Progenitor cell of endocrine pancreas (in vitro differentiated cells): ENCODE measurements at places on chromosomes 12 and 14.

DNA sequence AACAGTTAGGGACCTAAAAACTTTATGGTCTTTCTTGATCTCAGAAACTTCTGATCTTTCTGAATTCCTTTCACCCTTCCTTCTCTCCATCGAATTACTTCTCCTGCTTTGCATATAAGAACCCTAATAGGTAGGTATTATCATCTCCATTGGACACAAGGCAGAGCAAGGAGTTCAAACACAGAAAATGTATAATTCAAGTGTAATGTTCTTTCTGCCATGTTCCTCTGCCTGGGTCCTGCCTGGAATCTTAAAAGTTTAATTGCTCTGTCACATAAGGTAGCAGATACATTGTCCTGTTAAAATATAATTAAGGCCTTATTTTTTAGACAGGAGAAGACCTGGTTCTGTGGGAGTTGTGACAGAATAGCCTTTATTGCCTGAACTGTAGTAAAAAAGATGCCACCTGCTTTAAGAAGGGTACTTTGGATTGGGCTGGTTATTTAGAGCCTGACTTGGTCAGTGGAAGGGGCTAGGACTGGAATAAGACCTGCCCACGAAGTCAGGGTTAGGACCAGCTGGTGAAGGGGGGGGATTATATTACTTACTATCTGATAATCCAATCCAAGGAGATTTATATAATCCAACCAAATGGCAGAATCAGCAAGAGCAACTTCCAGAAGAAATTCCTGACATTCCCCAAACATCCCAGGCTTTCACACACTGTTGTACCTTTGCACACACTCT lies 10.4 kb downstream of the G2E3 start:
- DNase-seq = no peak

GRCh38 chr12:8035440-8036010 lies 3.0 kb downstream of the FOXJ2 start:
- DNase-seq = no peak

DNA sequence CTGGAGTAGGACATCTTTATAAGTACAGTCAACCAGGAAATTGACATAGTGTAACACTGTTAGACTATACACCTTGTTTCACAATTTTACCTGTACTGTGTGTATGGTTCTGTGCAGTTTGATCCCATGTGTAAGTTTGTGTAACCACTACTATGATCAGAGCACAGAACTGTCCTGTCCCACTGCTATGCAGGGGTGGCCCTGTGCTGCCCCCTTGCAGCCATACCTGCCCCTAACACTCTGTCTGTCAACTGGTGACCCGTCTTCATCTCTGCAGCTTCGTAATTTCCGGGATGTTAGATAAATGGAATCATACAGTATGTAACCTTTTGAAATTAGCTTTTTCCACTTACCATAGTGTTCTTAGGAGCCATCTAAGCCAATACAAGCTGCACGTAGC lies 58.7 kb upstream of the RD3L start:
- no peak for DNase-seq

GRCh38 chr12:82473111-82473754 lies 114.9 kb downstream of the METTL25 start:
- no peak for DNase-seq

- no peak for DNase-seq
Observed at GRCh38 chr12:96120359-96121100, 73.6 kb upstream of the ELK3 start.

DNA sequence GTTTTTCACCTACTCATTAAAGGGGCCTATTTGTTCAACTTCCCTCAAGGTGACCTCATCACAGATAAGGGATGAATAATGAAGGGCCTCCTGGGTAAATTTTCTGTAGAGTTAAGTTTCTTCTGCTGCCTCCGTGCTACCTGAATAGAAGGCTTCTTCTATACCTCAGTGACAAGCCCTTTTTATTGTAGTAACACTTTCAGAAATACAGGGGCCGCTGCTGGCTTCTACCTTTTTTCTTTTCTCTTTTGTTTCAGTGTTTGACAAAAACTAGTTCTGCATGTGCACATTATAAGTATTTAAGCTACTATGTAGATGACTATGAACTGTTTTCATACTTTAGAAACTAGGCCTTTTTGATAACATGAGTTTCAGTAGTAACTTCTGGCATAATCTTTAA lies 207.0 kb downstream of the NAV3 start:
- DNase-seq = no peak

DNA sequence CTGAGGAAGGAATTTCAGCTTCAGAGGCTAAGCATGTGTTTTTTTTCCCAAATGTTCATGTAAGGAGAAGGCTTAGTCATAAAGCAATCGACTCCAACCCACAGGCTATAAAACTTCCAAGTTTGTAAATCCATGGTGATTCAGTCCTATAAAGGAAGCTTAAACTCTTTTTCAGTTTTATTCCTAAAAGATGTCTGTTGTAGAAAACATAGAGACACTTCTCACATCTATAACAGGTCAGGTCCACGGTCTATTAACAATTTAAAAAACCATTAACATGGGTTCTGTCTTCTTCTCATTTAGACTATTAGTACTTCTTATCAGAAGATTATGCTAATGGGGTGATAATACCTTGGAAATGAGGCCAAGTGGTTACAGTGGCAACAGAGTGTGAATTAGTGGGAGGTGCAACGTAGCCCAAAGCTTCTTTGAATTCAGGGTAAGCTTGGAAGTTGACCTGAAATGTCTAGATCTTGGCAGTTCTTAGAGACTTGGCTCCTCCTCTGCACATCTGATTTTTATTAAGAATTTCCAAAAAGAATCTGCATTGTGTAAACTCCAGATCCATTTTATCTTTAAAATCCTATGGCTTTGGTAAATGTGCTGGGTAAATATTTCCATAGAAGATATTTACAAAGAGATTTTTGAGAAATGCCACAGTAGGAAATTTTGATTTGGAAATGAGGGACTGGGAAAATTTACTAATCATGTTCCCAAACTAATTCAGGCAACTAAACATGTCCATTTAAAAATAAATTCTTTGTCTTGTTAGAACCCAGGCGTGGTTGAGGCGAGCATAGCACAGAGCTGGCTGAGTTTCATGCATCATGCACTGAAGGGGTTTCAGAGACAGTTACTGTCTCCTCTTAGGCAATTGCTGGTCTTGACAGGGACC lies 86.4 kb downstream of the EML1 start:
- DNase-seq = no peak

DNA sequence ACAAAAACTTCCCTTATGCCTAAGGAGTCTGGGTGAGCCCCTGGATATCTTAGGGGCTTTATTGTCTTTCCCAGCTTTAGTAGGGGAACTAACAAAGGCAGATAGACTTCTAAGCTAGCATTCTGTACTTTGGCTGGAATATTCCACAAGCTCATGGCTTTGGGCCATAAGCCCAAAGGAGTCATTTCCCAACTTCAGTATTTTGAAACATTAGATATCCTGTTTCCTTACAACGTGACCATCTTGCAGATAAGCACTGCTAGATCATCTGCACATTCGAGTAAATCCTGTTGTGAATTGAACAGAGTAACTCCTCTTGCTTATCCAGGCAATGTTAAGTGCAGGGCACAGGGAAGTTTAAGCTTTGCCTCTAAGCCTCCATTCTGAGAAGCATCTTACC lies 70.6 kb upstream of the ACTN1 start:
- no peak for DNase-seq

- DNase-seq = no peak
Observed at GRCh38 chr14:59788176-59788575, 82.4 kb downstream of the RTN1 start.

GRCh38 chr12:19850346-19851065 lies 411.2 kb downstream of the AEBP2 start:
- DNase-seq = no peak

GRCh38 chr14:26097852-26098251 lies 500.0 kb downstream of the NOVA1 start:
- no peak for DNase-seq

GRCh38 chr12:71797531-71797930 lies 42.0 kb upstream of the TBC1D15 start:
- no peak for DNase-seq

GRCh38 chr12:6863586-6864321 lies 3.6 kb upstream of the TPI1 start:
- no peak for DNase-seq

DNA sequence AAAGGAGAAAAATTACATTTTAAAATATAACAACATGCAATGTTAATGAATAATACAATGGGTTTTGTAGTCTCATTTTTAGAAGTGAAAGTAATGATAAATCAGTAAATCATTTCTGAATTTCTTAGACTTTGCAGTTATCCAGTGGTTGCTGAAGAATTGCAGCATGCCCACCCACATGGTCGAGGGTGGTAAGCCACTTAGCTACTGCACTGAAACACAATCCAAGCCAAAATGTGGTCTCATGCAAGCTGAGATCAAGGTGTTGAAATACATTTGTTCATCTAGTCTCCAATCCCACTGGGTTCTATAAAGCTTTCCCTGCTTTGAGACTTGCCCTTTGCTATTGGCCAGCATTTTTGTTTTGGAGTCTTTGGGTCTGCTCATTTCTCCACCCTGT lies 247.9 kb downstream of the NELL2 start:
- DNase-seq = no peak

DNA sequence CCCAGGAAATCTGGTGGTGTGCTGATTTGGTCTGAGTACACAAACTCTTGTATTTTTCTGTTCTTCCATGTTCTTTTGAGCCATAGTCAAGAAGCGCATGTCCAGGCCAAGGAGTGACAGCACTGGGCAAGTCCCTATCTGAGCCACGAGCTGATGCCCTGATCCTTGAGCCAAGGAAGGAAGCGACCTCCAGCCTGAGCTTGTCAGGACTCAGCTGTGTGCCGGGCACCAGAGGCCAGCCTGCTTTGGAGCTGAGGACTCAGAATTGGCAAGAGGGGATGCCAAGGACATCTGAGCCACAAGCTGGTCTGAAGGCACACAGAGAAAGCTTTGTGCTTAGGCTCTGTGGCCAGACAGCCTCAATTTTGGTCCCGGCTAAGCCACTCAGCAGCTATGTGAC lies 52.6 kb downstream of the GALNT16 start:
- no peak for DNase-seq

DNA sequence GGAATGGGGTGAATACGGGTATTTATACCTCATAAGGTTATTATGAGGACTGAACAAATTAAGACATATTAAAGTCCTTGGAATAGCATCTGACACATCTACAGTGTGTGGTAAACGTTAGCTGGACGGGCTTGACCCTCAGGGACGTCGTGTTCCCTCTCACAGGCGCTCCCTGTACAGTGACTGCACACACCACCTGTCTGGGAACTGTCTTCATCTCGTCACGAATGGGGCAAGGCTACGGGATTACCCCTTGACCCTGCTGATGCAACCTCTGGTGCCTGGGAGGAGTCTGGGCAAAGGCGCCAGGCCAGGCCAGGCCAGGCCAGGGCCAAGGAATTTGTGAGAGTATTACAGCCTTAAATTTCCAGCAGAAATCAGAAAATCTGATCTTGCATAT lies 191.1 kb downstream of the CALM1 start:
- no peak for DNase-seq

DNA sequence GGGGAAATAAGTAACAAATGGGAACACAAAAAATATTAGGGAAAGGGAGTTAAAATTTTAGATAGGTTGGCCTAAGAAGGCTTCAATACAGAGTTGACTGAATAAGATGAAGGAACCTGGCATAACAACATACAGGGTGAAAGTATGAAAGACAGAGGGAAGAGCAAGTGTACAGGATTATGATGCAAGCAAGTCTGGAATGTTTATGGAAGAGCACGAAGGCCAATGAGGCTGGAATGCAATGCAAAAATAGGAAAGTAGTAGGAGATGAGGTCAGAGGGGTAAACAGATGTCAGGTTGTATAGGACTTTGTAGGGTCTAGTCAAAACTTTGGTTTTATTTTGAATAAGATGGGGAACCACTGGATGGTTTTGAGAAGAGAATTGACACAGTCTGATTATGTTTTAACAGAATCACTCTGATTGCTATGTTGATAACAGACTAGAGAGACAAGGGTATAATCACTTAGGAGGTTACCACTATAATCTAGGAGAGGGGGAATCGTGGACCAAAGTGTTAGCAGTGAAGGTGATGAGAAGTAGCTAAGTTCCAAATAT lies 96.8 kb downstream of the OSBPL8 start:
- no peak for DNase-seq

- DNase-seq = no peak
Observed at GRCh38 chr14:70671652-70672644, 30.2 kb downstream of the TTC9 start.

DNA sequence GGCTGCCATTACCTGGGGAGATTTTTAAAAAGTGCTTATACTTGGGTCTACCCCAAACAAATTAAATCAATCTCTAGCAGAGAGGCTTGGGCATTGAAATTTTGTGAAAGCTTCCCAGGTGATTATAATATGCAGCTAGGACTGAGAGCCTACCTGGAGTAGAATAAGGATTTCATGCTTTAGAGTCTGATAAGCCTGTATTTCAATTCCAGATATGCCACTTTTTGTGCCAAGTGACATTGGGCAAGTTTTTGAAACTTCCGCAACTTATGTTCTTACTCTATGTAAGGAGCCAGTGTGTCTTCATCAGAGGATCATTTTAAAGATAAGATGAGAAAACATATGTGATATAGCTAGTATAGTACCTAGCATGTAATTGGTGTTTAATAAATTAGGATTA lies 159.8 kb upstream of the LRIG3 start:
- no peak for DNase-seq

GRCh38 chr14:90615517-90616060 lies 200.6 kb downstream of the TTC7B start:
- no peak for DNase-seq

DNA sequence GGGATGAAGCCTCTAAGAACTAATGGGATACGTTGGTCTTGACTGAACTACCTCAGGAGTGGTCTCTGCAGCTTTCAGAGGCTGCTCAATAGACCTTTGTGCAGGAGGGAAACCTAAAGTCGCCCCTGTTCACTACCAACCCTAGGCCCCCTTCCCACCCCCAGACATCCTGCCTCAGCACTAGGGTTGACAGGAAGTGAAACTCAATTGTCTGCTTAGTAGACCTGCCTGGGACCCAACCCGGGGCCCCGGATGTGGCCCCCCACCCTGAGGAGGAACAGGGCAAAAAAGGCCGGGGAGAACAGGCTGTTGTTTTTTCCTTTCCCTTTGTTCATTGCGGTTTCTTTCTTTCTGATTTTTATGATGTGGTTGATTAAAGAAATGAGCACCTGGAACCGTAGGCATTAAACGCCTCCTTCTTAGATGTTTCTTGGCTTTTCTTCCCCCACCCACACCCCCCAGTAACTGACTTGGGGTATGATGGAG lies 1.6 kb upstream of the DGKA start:
- no peak for DNase-seq

DNA sequence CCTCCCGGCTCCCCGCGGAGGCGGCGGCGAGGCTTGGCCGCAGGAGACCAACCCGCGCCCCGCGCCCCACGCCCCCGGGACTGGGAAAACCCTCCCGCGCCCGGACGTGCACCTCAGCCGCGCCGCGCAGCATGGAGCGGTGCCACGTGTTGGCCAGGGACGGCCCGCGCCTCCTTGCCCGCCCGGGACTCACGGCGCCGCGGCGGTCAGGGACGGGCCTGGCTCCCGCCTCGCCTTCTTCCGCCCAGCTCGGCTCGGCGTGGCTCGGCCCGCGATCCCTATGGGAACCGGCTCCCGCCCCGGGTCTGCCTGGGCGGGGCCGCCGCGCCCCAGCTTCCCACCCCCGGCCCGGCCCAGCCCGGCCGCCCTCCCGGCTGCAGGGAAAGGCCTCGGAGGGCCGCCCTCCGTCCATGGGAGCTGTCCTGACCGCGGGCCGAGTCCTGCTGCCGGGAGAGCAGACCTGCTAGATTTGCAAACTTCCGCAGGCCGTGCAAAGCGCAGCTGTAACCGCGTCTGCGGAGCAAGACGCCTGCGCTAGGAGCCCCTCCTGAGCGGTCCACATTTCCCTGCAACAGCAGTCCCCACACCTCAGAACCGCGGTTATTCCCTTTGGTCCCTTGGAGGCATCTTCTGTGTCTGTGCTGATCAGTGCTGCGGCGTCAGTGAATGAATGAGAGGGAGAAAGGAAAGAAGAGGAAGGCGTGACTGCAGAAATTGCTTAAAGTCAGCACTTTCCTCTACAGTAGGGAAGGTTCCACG lies at the start of gene CDKL1:
Gene CDKL1 (minus strand): TSS at position 251 of the 759 bp plus-strand sequence. CDS start 1,013 bp downstream, outside the sequence.
- DNase-seq = peak; percentile 53
